ENCODE measurements at places on chromosomes 1 and 21.
A peak's percentile ranks its signal among the peaks of the same experiment; 100 is the strongest.

DNA sequence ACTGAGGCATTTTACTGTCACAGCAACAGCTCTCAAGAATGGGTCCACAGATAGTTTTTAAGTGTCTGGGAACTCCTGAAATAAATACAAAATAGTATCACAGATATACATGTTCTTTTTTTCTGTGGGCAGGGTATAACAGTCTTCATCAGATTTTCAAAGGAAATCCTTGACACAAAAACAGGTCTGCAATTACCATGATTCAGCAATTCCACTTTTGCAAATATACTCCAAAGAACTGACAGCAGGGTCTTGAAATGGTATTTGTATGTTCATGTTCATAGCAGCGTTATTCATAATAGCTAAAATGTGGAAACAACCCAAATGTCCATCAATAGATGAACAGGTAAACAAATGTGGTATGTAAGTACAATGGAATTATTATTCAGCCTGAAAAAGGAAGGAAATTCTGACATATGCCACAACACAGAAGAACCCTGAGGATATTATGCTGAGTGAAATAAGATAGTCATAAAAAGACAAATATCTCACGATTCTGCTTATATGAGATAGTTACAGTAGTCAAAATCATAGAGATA is 85.0 kb downstream of the EPS15 start:
- H3K27ac ChIP-seq, result no peak overlapping the region
- H3K4me3 ChIP-seq, result no peak overlapping the region
- no peaks in the 10 kb centered on the region for H3K27me3 ChIP-seq
- peaks cover 2% of the 10 kb centered on the region for H3K4me1 ChIP-seq

DNA sequence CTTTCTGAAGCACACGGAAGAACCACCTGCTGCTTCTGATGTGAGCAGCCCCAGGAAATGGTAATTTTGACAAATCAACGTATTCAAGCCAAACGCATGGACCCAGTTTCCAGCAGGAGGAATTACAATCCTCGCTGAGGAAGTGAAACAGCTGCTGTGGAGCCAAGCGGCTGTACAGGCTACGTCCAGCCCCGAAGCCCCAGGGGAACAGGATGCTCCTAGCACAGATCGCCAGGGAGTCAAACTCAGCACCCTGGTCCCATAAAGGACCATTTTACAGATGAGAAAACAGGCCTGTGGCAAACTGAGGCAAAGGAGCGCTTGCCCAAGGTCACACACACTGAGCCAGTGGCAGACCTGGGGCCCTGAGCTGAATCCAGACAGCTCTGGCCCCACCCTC is 108.0 kb downstream of the PTPRU start:
- H3K36me3 ChIP-seq, result no peaks in the 10 kb centered on the region
- H3K4me3 ChIP-seq, result no peak overlapping the region
- no peaks in the 10 kb centered on the region for H3K4me1 ChIP-seq
- no peak overlapping the region for H3K27ac ChIP-seq

DNA sequence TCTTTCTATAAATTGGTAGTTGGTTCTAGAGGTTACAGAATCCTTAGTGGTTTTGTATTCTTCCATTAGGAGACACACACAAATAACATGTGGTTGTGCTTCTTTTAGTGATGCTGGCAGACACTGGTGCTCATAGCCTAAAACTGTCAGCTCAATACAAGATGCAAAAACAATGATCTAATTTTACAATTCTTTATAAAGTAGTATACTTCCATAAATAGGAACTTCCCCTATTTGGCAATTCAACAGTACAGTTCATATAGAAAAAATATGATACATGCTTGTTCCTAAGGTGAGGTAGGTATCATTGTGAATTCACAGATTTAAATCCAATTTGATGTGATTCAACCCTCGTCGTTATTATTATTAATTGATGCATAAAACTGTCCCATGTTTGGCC is 20.8 kb upstream of the CCDC17 start:
- H3K4me3 ChIP-seq, result no peak overlapping the region
- peaks cover 16% of the 10 kb centered on the region for H3K36me3 ChIP-seq
- no peak for DNase-seq
- H3K27ac ChIP-seq, result no peak overlapping the region
- H3K27me3 ChIP-seq, result no peaks in the 10 kb centered on the region
- no peaks in the 10 kb centered on the region for H3K4me1 ChIP-seq

- H3K27me3 ChIP-seq, result no peaks in the 10 kb centered on the region
- peaks cover 66% of the 10 kb centered on the region for H3K4me1 ChIP-seq
- H3K4me3 ChIP-seq, result no peak overlapping the region
- DNase-seq, result no peak
These were observed 38.1 kb downstream of the NIBAN1 start for GRCh38 chr1:184935920-184936798.

GRCh38 chr1:85048296-85049064 is at the start of gene MCOLN3:
TSS of gene MCOLN3 (minus strand) at chr1:85048500. CDS start at chr1:85045360, 3,140 bp downstream.
- peaks cover 8% of the 10 kb centered on the region for H3K4me1 ChIP-seq
- no peak within 1 kb of the TSS for H3K27ac ChIP-seq
- H3K4me3 ChIP-seq, result peak within 1 kb of the TSS; percentile 65
